ENCODE measurements at places on chromosomes 4 and X. TPM values are rescaled to one million over a fixed set of nuclear protein-coding genes. Genes with fewer than 3 reads are reported as not detected.

ARHGAP36 gene
- 0.31 TPM for total RNA-seq

IGFBP7 gene
- total RNA-seq: 33.5 TPM

CTAG1B gene
- not detected for total RNA-seq

SLC9B1 gene
- 6.9 TPM for total RNA-seq

DUSP21 gene
- total RNA-seq: not detected

GPR143 gene
- 1.3 TPM for total RNA-seq

IL1RAPL1 gene
- 16.0 TPM for total RNA-seq

PRRG1 gene
- total RNA-seq: 5.0 TPM

VCX3B gene
- total RNA-seq: not detected

ITIH6 gene
- not detected for total RNA-seq

PDS5A gene
- total RNA-seq: 127 TPM

NLGN4X gene
- 63.2 TPM for total RNA-seq

SMIM43 gene
- 0.94 TPM for total RNA-seq

SSX4 gene
- total RNA-seq: not detected

OGT gene
- total RNA-seq: 406 TPM

SPANXD gene
- total RNA-seq: not detected

CENPU gene
- total RNA-seq: 12.2 TPM

CT47B1 gene
- total RNA-seq: not detected

HCFC1 gene
- 26.0 TPM for total RNA-seq

MAGEC3 gene
- 0.63 TPM for total RNA-seq

PLXNA3 gene
- total RNA-seq: 53.2 TPM

TGIF2LX gene
- total RNA-seq: not detected

UGT2B15 gene
- not detected for total RNA-seq

SH2D1A gene
- total RNA-seq: not detected

TMEM156 gene
- 0.31 TPM for total RNA-seq

MMRN1 gene
- 3.8 TPM for total RNA-seq

NHS gene
- 7.5 TPM for total RNA-seq

RNF128 gene
- 1.3 TPM for total RNA-seq

GLOD5 gene
- not detected for total RNA-seq

AGA gene
- 13.1 TPM for total RNA-seq

PTTG2 gene
- not detected for total RNA-seq

ZDHHC9 gene
- 36.6 TPM for total RNA-seq

NHSL2 gene
- total RNA-seq: 1.3 TPM

TRPC5OS gene
- total RNA-seq: not detected

CSAG2 gene
- not detected for total RNA-seq

NMU gene
- 2.2 TPM for total RNA-seq

DRP2 gene
- total RNA-seq: 8.5 TPM

MAGEB17 gene
- total RNA-seq: not detected

LEF1 gene
- total RNA-seq: 7.5 TPM

CT45A10 gene
- total RNA-seq: not detected

PNMA6F gene
- total RNA-seq: not detected

All from parietal lobe (tissue), 2 donors.